Thymus (tissue), 14 donors: ENCODE measurements at places on chromosomes 1 and 21. TPM values are rescaled to one million over a fixed set of nuclear protein-coding genes. Genes with fewer than 3 reads are reported as not detected.

DNA sequence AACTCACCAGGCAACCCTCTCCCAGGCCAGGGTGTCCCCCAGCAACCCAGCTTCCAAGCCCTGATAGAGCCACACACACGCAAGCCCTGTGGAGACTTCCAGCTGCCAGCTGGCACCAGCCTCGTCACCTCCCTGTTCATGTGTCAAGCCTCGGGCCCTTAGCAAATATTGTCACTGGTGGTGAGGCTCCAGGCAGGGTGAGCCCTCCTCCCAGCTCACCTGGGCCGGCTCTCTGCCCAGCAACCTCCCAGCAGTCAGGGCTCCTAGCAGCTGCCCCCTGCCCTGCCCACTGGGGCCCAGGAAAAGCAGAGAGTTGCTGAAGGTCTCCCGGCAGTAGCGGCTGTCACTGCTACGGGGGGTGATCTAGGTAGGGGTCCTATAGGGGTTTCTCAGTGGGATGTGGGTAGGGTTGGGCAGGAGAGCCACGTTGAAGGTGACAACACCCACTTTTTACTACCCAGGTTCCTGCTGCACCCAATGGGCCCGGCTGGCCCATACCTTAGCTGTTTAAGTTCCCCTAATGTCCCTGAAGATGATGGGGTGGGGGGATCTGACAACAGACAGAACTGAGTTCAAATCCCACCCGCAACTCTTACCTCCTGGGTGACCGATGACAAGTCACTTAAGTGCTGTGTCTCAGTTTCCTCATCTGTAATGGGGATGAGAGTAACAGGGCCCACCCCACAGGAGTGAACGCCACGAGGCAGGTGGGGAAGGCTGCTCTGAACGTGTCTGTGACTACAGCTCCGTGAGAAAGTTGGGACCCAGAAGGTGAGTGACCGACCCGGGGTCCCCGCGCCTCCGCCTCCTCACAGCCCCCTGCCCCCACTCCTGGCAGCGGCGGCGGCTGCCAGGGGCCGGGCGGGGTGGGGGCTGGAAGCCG is 678 bp downstream of the TTC39A start:
- no peaks in the 10 kb centered on the region for H3K4me1 ChIP-seq
- no peak overlapping the region for H3K4me3 ChIP-seq
- peaks cover 33% of the 10 kb centered on the region for H3K27me3 ChIP-seq
- no peak overlapping the region for H3K27ac ChIP-seq
- DNase-seq: no peak

- peaks cover 41% of the 10 kb centered on the region for H3K4me1 ChIP-seq
- H3K27me3 ChIP-seq: no peaks in the 10 kb centered on the region
These were observed 13.7 kb downstream of the SELL start for GRCh38 chr1:169697755-169698154.

- no peak for DNase-seq
- no peaks in the 10 kb centered on the region for H3K27me3 ChIP-seq
- H3K27ac ChIP-seq: no peak overlapping the region
- H3K4me1 ChIP-seq: no peaks in the 10 kb centered on the region
These were observed 17.6 kb downstream of the CTPS1 start for GRCh38 chr1:40997096-40997495.

DNA sequence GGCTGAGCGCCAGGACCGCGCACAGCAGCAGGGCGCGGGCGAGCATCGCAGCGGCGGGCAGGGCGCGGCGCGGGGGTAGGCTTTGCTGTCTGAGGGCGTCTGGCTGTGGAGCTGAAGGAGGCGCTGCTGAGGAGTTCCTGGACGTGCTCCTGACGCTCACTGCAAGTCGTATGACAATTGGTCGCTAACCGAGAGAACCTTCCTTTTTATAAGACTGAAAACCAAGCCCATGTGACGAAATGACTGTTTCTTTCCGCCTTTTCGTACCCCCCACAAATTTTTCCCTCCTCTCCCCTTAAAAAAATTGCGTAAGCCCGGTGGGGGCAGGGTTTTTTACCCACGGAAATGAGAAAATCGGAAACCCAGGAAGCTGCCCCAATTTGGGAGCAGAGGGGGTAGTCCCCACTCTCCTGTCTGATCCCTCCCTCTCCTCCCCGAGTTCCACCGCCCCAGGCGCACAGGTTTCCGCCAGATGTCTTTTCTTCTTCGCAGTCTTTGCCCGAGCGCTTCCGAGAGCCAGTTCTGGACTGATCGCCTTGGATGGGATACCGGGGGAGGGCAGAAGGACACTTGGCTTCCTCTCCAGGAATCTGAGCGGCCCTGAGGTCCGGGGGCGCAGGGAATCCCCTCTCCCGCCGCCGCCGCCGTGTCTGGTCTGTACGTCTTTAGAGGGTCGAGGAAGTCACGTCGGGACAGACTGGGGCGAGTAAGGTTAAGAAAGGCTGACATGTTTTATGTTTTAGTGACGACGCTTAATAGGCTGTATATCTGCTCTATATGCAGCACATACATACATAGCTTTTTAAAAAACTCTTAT is at the start of gene PTGS2:
Gene PTGS2 (minus strand): TSS at position 179 of the 817 bp plus-strand sequence. CDS start 133 bp downstream, at position 46.
- peak within 1 kb of the TSS; percentile 70 for H3K4me3 ChIP-seq
- H3K36me3 ChIP-seq: no peaks in the 10 kb centered on the region
- DNase-seq: peak; percentile 71
- H3K27ac ChIP-seq: peak within 1 kb of the TSS; percentile 65

DNA sequence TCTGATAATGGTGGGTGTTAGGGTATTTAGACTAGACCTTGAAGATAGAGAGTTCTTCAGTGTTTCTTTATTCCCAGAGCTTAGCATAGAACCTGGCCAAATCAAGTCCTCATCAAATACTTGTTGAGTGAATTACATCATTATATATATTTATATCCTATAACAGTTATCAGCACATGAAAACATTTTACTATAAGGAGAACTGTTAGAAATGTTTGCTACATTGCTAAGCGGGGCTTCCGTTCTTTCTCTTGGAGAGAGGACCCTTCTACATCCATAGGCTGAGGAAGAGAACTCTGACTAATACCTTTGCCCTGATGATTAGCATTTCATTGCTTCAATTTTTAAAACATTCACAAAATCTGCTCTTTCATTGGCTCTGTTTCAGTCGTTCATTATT is 66.5 kb upstream of the NBL1 start:
- no peaks in the 10 kb centered on the region for H3K36me3 ChIP-seq
- no peak overlapping the region for H3K27ac ChIP-seq
- peaks cover 2% of the 10 kb centered on the region for H3K4me1 ChIP-seq
- H3K4me3 ChIP-seq: no peak overlapping the region
- H3K27me3 ChIP-seq: no peaks in the 10 kb centered on the region
- no peak for DNase-seq

DNA sequence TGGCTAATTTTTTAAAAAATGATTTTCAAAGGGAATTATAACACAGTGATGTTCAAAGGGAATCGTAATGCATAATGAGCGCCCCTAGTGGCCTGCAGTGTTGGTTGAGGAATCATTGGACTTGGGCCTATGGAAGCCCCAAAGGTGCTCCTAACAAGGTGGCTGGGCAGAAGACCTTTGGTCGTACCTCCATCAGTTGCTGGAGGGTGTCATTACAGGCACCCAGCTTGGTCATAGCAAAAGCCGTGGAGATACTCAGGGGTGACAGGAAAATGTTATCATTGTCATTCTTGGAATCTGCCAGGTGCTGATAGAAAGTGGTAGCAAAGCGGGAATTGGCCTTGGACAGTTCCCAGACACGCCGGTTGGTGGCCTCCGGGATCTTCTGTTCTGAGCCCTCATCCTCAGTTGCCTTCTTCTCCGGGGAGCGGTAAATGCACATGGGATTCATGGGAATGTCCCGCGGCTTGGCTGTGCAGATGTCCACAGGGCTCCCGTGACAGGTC is 2.7 kb downstream of the SERPINC1 start:
- H3K4me3 ChIP-seq: no peak overlapping the region
- H3K27ac ChIP-seq: no peak overlapping the region
- H3K4me1 ChIP-seq: no peaks in the 10 kb centered on the region
- no peak for DNase-seq

DNA sequence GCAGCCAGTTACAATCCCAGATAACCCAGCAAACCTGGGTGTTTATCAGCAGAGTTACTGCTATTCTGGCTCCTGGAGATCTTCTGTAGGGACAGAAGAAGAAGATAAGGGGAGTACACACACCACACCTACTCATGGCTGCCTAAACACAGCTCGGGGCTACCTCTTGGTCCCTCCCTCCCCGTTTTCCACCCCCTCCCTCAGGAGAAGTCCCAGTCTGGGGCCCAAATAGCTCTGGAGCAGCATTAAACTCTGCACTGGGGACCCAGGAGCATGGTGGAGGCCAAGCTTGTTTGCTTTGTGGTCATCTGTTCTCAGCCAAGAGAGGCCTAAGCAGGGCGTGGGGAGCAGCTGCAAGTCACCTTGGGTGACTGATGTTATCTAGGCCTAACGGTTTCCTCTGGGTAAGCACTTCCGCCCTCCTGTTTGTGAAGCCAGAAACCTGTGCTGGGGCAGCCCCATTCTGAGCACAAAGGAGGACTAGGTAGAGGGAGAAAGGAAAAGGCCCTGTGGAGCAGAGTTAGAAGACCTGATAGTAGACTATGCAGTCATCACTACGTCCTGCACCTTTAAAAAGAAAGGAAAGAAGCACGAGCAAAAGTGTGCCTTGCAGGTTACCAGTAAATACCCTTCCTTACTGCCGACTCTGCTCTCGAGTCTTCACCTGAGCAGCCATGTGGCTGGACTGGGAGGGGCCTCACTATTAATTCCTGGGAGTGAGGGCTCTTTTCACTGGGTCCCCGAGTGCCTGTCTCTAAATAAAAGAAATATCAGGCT is 2.0 kb upstream of the RCSD1 start:
- peaks cover 18% of the 10 kb centered on the region for H3K4me1 ChIP-seq
- peaks cover 3% of the 10 kb centered on the region for H3K36me3 ChIP-seq
- DNase-seq: peak; percentile 89
- H3K4me3 ChIP-seq: peak overlapping the region; percentile 96

- no peak overlapping the region for H3K27ac ChIP-seq
- no peak overlapping the region for H3K4me3 ChIP-seq
- no peaks in the 10 kb centered on the region for H3K27me3 ChIP-seq
These were observed 10.6 kb upstream of the SLC19A1 start for GRCh38 chr21:45552696-45553391.

DRAM2 gene
- 63.7 TPM for total RNA-seq

FCGR2B gene
- total RNA-seq: 1.3 TPM

FAM72D gene
- 4.3 TPM for total RNA-seq

E2F2 gene
- 28.8 TPM for total RNA-seq

BARHL2 gene
- not detected for total RNA-seq

PCBP3 gene
- total RNA-seq: 12.8 TPM

TAS1R3 gene
- total RNA-seq: 0.19 TPM

FMN2 gene
- 0.24 TPM for total RNA-seq
